Left lobe of liver (tissue), 2 donors: ENCODE measurements at places on chromosomes 2 and 18.
A peak's percentile ranks its signal among the peaks of the same experiment; 100 is the strongest.

DNA sequence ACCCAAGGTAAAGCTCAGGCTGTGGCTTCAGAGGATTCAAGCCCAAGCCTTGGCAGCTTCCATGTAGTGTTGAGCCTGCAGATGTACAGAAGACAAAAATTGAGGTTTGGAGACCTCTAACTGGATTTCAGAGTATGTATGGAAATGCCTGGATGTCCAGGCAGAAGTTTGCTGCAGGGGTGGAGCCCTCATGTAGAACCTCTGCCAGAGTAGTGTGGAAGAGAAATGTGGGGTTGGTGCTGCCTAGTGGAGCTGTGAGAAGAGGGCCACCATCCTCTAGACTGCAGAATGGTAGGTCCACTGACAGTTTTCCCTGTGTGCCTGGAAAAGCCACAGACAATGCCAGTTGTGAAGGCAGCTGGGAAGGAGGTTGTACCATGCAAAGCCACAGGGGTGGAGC, 239.9 kb downstream of the SPAG16 start:
- no peak for DNase-seq

DNA sequence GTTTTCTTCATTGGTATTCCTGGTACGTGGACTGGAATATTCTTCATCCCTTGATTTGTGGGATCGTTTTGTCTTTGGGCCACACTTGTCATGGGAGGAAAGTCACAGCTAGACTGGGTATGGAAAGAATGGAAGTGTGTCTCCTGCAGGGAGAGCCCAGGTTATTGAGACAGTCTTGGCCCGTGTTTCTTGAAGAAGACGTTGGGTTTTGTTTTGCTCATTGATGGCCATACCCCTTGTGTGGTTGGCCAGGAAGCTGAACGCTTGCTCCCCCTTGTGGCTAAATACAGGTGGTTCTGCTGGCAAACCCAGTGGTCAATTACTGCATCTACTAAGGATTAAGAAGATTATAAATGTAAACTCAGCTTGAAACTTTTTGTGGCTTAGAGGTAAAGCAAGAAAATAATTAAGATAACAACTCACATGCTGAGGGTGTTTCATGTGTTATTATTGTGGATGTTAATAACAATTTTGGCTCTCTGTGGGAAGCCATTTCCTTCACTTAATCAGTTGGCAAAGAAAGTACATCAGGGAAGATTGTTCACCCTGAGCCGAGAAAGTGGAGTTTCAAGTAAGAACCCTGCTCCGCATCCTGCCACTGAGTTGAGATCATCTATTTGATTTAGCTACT, 91.8 kb downstream of the NEDD4L start:
- peak; percentile 61 for DNase-seq

GRCh38 chr2:232013701-232014353, 52.3 kb downstream of the DIS3L2 start:
- DNase-seq, result no peak

GRCh38 chr2:45132551-45132950, 123.3 kb upstream of the SIX2 start:
- no peak for DNase-seq

- DNase-seq, result no peak
These were observed 95.1 kb upstream of the NT5C1B start for GRCh38 chr2:18684206-18685038.

DNA sequence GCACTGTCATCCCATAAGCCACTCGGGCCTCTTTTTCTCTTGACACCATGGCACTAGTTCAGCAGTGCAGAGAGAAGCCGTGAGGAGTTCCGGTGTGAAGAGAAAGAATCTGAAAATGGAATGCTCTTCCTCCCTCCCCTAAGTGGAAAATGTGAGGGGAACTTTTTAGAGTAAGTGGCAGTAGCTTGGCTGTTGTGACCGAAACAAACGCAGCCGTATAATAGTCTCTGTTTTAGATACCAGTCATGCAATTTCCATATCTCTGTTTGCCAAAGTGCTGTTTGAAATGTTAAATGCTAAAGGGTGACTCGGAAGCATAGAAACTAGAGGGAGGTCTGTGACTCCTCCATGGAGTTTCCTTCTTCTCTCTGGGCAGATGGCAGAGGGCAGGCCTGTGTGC, 122.9 kb downstream of the MTCL1 start:
- DNase-seq, result no peak

DNA sequence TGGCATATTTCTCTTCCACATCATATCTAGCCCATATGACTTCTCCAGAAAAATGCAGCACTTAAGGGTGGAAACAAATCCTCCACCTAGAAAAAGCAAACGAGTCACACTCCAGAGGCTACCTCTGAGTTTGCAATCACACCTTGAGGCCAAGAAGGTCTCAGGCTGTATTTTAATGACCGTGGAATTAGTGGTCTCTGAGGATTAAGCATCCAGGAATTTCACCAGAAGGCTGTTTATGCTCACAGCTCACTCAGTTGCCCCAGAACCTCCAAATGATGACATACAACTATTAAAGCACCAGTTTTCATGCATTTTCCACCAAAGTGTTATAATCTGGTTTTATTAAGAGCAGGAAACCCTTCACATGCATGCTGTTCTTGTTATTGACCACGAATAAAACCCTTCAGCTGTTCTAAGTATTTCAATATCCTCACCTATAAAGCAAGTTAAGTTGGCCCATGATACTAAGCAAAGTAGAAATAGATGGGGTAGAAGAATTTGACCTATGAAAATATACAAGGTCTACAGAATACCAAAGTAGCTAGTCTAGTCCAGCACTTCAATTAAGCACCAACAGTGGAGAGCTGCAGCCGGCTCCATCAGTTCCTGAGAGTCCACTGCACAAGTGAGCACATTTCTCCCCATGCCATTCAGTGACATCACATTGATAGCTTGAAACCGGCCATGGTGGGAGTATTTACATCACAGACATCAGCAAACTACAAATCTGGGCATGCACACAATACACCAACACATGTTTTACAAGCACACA, 39.5 kb upstream of the SLC14A1 start:
- no peak for DNase-seq
